Amniotic epithelial cell (primary cell): ENCODE measurements at places on chromosomes 6 and 20.

- DNase-seq: no peak
These were observed 42.1 kb downstream of the GFRA4 start for GRCh38 chr20:3621111-3621510.

- peak; percentile 61 for DNase-seq
These were observed 46.5 kb downstream of the ALDH8A1 start for GRCh38 chr6:134903448-134903847.

- DNase-seq: no peak
These were observed 253.2 kb downstream of the DLL1 start for GRCh38 chr6:170037541-170038250.

DNA sequence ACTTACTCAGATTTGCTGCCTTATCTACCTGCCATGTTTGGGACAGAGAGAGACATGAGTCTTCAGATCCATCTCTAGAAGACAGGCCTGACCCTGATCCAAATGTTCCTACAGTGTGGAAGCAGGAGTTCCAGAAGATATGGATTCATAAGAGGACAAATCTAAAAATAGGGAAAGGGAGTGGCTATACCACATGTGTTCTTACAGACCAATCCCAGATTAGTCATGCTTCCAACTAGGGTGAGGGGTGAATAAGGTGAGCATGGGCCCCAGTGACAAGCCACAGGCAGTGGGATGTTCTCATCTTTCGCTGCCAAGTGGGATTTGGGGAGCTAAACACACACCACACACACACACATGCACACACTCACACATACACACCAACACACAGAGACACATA, 670.7 kb upstream of the CITED2 start:
- no peak for DNase-seq

GRCh38 chr20:30489614-30490003, 767.9 kb upstream of the DEFB115 start:
- DNase-seq: no peak

- no peak for DNase-seq
These were observed 113.8 kb upstream of the RAB32 start for GRCh38 chr6:146429831-146430230.

DNA sequence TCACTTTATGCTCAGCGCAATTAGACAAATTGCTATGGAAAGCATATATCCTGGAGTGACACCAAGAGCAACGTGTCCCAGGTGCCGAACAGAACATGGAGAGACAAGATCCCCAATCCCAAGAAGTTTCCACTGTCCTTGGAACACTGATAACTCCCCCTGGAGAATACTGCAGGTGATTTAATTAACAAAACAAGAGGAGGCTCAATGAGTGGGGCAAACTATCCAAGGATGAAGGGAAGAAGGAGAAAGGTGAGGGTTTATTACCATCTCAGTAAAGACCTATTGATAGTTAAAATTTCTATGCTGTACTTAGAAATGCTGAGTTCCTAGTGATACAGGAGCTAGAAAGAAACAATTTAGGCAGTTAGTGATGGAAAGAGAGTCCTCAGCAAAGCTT, 35.7 kb downstream of the EDN1 start:
- DNase-seq: no peak

- DNase-seq: no peak
These were observed 138.4 kb downstream of the EYA2 start for GRCh38 chr20:47032933-47033578.

DNA sequence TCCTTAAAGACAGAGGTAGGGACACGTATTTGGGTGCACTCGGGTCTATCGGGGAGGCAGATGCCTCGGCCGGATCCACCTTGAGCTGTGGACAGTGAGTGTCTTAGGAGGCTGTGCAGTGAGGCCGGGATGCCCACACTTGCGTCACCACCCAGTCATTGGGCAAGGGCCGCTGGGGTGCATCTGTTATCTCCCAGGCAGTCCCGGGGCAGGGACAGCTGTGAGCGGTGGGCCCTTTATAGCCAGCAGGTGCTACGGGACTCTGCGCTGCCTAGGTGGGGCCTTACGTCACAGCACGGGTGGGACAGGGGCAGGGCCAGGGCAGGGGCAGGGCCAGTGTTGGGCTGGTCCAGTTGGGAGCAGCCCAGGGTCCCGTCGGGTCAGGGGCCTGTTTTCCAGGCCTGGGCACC, 689 bp upstream of the COL20A1 start:
- DNase-seq: peak; percentile 11

DNA sequence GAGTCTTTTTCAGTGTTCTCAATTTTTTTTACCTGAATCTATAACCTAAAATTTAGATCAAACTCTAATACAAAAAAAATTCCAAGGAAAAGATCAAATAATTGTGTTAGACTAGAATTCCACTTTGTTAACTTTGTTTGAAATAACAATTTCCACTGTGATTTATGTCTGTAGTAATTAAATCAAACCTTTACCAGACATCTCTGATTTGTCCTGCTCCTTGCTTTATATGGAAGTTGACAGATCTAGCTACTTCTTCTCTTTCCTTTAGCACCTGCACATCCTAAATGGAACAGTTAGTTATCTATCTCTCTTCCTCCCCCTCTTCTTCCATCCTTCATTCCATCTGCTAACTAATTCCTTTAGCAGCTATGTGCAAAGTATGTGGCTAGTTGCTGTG, 99.5 kb upstream of the TMEM30A start:
- DNase-seq: no peak

- no peak for DNase-seq
These were observed 18.8 kb downstream of the HIVEP2 start for GRCh38 chr6:142926177-142926493.

DNA sequence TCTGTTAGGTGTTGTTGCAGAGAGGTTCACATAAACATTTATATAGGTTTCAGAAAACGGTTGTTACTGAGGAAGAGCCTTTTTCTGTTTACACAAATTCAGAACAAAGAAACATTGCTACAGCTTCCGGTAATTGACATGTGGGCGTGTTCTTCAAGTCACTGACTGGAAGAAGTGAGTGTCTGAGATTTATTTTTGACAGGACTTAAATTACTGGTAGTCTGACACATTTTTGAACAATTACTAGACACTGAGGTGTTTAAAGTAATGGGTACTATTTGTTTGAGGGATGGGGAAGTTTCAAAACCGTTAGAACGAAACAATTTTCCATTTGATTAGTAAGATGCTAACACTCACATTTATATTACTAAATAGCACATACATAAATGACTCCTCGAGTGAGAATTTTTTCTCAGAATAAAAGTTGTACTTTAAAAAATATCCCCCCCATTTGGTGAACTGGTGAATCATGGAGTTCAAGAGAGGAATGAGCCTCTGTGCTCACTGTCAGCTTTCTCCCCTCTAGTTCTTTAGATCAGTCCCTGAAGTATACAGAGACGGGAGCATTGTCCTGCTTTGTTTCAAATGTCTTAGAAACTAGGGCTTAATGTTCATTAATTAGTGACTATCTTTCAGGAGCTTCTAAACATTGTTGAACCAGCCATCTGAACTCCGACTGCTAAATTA, 98.7 kb downstream of the TSHZ2 start:
- DNase-seq: no peak

DNA sequence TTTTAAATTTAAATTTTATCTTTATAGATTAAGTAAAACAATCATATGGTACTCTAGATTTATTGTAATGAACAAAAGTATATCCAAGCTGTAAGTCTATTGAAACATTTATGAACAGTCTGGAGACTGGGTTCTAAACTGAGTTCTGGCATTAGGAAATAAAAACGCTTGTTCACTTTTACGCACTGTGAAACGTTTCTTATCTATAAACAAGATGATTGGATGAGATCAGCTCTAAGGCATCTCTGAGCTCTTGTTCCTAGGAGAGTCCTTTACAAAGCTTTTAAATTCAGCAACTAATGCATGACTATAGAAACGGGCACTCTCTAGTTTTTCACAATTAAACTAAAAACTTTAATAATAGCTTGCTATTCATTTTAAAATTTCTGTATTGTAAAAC, 6.8 kb downstream of the HUS1B start:
- peak; percentile 61 for DNase-seq

GRCh38 chr6:9732056-9732455, 682.8 kb downstream of the TFAP2A start:
- DNase-seq: no peak

GRCh38 chr6:3450888-3451287, 6.0 kb downstream of the SLC22A23 start:
- DNase-seq: no peak

DNA sequence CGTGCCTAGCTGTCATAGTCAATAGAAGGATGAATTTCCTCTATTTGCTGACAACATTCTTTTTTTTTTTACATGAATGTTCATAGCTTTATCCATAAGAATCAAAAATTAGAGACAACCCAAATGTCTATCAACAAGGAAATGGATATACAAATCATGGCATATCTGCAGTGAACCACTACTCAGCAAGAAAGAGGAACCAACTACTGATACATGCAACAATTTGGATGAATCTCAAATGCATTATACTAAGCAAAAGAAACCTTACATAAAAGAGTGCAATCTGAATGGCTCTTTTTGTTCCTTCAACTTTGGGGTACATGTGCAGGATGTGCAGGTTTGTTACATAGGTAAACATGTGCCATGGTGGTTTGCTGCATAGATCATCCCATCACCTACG, 17.7 kb upstream of the MCM9 start:
- no peak for DNase-seq

DNA sequence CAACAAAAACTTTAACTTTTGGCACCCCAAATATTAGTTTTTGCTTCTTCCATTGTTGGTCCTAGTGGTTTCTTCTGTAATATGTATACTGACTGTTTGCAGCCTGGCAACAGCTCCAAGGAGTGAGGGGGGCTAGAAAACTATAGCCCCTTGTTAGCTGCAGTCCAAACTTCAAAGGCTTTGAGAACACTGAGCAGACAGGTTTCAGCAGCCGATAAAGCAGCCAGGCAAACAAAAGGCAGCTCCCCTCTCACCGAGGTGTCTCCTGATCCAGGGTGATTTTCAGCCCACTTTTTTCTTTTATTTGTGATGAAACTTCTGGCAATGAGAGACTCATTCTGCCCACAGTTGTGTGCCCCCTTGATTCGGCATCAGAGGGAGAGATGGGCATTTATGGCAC, 80.7 kb downstream of the OLIG3 start:
- DNase-seq: no peak

DNA sequence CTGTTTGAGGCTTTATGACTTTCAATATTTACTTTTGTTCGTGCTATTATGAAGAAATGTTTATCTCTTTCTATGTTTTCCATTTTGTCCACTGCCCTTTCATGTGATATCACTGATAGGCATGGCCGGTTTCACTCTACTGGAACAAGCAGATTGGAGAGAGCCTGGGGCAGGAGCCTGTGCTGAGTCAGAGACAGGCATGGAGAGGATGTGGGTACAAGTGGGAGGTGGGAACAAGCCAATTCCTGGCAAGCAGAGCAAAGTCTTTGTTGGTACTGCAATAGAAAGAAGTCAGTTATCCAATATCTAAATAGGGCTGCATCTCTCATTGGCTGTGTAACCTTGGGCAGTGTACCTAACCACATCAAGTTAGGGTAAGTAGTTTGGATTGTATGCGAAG, 545.6 kb upstream of the MAP3K7 start:
- peak; percentile 0 for DNase-seq

DNA sequence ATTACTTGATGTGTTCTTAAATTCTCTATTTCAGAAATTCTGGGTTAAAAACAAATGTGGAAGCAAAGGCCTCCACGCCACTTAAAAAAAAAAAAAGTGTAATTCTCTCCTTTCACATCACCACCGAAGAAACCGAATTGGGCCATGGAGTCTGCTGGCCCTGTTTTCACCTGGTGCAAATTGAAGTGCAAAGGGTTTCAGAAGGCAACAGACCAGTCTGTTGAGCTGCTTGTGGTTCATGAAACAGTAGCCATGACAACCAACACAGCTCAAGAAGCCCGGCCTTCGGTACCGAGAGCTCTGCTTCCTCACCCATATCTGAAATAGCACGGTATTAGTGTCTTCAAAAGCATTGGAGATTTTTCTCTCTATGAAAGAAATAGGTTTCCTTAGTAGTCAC, 63.1 kb downstream of the GMPR start:
- DNase-seq: no peak

- no peak for DNase-seq
These were observed 263.6 kb downstream of the EYA4 start for GRCh38 chr6:133504761-133505160.

DNA sequence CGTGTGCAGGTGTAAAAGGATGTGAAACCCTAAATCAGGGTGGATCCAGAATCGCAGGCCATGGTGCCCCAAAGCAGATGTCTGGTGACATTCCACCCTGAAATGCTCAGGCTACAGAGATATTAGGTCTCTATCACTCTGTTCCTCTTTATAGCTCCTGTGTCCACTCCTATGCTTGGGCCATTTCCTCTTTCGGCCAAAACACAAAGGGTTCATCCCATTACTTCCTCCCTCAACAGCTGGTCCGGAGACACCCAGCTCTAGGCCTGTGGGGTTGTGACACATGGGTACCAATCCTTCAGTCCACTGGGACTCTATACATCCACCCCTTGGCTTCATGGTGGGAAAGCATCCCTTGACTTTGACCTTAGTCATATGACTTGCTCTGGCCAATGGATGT, 1.7 kb upstream of the SIGLEC1 start:
- no peak for DNase-seq

DNA sequence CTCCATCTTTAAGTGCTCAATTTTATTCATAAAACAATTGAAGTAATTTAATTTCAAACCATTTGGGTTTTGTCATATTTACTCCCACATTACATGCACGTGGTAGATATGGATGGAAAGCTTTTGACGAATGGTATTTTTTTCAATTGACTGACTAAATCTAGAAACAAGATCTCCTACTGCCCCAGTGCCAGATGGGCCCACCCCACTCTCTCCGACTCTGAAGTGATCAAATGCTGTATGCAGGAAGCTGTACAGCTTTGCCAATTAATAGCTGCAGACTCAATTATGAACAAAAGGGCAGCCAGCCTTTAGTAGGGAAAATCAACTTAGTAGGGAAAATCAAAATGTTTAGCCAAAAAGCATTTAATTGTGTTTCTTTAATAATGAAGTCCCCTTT, 46.2 kb downstream of the PACRG start:
- DNase-seq: no peak

GRCh38 chr6:136767570-136768309, 24.5 kb downstream of the MAP3K5 start:
- DNase-seq: peak; percentile 79

GRCh38 chr6:143335865-143336264, 114.6 kb downstream of the ADAT2 start:
- no peak for DNase-seq

DNA sequence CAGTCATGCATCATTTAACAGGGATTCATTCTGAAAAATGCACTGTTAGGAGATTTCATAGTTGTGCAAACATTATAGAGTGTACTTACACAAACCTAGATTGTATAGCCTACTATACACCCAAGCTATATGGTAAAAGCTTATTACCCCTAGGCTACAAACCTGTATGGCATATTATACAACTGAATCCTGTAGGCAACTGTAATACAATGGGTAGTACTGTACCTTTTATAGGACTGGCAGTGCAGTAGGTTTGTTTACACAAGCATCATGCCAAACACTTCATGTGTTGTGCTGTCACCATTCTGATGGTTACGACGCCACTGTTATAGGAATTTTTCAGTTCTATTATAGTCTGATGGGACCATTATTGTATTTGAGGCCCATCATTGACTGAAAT, 39.3 kb upstream of the KHDC1 start:
- DNase-seq: no peak

GRCh38 chr6:128070406-128070805, 169.5 kb upstream of the THEMIS start:
- peak; percentile 90 for DNase-seq
